Stimulated activated CD8-positive, alpha-beta memory T cell treated with anti-CD3 and anti-CD28 coated beads, Interleukin-15, amount 100 ng/mL, for 1 hour (primary cell): ENCODE measurements at places on chromosomes 3 and 15.
A peak's percentile ranks its signal among the peaks of the same experiment; 100 is the strongest.

- no peak for DNase-seq
Observed at GRCh38 chr15:48834756-48835155, 23.9 kb upstream of the CEP152 start.

GRCh38 chr3:184366619-184367289, 5.2 kb downstream of the POLR2H start:
- no peak for DNase-seq

- DNase-seq: no peak
Observed at GRCh38 chr3:177145381-177145780, 51.9 kb downstream of the TBL1XR1 start.

- DNase-seq: no peak
Observed at GRCh38 chr15:74240897-74241614, 4.9 kb downstream of the CCDC33 start.

- DNase-seq: no peak
Observed at GRCh38 chr15:62211348-62211747, 46.3 kb upstream of the C2CD4B start.

DNA sequence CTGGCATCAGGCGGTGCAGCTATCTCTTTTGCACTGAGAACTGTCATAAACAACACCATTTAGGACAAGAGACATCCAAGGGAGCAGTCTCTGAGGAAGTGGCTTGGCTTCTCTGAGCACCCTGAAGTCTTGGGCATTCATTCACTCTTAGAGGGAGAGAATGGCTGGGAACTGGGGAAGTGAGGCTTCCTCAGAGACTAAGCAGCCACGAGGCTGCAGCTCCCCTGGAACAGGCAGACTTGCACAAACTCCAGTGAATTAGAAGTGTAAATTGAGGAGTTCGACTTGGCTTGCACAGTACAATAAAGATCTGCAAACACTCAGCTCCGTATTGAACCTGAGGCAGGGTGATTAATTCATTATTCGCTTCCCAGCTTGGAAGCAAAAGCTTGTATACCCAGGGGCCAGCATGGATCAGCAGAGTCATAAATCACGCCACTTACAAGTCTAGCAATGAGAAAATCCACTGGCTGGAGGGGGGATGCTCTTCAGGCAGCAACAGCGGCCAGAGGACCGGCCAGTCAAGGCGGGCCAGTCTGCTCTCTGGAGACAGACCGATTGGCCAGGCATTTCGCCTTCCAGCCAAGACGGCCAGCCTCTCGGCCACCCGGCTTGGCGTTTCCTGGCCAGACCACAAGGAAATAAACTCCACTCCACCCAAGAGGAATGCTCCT, 118.8 kb upstream of the ADPGK start:
- DNase-seq: no peak

GRCh38 chr3:151998744-151999143, 125.3 kb downstream of the SUCNR1 start:
- no peak for DNase-seq

- no peak for DNase-seq
Observed at GRCh38 chr3:115766587-115767482, 143.5 kb downstream of the GAP43 start.

DNA sequence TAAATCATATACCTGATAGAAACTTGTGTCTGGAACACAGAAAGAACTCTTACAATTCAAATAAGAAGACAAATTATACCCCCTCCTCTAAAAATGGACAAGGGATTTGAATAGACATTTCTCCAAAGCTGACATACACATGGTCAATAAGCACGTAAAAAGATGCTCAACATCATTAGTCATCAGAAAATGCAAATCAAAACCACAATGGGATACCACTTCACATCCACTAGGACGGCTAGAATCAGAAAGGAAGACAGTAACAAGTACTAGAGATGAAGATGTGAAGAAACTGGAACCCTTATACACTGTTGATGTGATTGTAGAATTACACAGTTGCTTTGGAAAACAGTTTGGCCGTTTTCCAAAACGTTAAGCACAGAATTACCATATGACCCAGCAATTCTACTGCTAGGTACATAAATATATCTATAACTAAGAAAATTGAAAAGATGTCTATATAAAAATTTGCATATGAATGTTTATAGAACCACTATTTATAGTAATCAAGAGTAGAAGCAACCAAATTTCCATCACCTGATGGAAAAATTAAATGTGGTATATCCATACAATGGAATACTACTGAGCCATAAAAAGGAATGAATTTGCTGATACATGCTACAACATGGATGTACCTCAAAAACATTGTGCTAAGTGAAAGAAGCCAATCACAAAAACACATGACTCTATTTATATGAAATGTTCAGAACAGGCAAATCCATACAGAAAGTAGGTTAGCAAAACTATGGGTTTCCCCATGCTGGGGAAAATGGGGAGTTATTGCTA, 60.8 kb downstream of the GREM1 start:
- DNase-seq: no peak

- no peak for DNase-seq
Observed at GRCh38 chr3:55484191-55484689, 2.9 kb downstream of the WNT5A start.

DNA sequence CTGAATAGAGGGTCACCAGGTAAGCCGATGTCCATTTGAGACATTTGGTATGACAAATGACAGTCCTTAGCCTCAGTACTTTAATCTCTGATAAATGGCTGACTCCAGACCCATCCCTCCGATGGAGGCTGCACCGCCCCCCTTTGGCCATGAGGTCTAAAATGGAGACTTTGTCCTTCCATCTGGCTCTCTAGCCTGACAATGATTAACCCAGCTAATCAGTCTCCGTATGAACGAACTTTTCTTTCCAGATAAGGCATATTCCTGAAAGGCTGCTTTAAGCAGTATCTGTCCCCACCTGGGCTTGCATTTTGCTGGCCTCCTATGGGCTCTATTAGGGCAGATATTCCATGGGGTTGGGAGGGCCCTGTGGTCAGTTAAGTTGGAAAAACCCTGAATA, 10.8 kb upstream of the MYZAP start:
- DNase-seq: no peak

DNA sequence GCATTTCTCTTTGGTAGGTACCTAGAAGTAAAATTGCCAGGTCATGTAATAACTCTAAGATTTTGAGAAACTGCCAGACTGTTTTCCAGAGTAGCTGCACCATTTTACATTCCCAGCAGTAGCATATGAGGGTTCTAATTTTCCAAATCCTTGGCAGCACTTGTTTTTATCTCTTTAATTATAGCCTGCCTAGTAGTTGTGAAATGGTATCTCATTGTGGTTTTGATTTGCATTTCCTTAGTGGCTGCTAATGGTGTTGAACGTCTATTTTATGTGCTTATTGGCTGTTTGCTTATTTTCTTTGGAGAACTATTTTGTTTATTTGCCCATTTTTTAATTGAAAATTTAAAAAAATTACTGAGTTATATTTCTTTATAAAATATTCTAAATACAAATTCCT, 117.9 kb downstream of the TCF12 start:
- no peak for DNase-seq

DNA sequence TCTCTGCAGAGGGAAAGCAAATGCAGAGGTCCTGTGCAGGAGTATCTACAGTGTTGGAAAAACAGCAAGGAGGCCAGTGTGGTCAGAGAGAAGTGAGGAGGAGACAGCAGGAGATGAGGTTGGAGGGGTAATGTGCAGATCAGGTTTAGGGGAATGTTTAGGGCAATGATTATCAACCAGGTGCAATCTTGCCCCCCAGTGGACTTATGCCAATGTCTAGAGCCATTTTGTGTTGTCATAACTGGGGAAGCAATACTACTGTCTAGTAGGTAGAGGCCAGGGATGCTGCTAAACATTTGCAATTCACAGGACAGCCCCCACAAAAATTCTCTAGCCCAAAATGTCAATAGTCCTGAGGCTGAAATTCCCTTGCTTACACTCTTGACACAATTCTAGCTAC, 13.1 kb downstream of the CCDC191 start:
- DNase-seq: no peak

GRCh38 chr3:127679534-127680145, 6.9 kb downstream of the ABTB1 start:
- no peak for DNase-seq

- DNase-seq: no peak
Observed at GRCh38 chr3:173501931-173502489, 104.5 kb downstream of the NLGN1 start.

GRCh38 chr3:122382888-122383666, at the start of gene MIX23:
MIX23 (minus strand) TSS chr3:122383231; CDS start chr3:122383224, 7 bp downstream.
- peak; percentile 68 for DNase-seq

DNA sequence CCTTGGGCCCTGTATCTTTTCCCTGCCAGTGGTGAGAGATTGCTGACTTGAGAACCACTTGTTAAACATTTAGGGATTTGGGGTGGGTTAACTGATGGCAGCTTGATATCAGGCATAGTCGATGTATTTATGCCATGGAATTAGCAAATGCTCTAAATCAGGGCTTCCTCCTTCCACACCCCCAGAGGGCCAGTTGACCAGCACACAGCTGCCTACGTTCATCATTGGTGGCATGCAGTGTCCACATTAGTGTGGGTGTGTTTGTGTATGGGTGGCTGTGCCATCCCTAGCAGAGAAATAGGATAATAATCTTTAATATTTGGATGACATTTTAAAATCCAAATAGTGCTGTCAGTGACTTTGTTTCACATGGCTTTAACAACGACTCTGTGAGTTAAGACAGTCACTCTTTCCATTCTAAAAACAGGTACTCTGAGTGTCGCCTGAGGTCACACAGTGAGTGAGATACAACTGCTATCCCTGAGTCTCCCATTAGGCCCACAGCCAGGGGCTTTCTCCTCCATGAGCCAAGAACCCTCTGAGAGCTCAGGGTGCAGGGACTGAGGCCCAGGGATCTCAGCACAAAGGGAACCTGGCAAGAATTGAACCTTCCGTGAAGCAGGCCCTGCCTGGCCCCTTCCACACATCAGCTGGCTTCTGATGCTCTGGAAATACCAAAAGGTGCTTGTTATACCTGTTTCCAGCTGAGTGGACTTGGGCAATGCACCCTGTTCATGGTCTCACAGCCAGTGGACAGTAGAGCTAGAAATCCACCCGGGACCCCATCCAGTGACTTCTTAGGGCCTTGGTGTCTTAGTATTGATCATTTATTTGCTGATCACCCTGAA, 4.3 kb upstream of the LTF start:
- no peak for DNase-seq

GRCh38 chr3:183099026-183099837, at the start of gene MCCC1:
MCCC1 (minus strand) TSS chr3:183099496; CDS start chr3:183099440, 56 bp downstream.
- DNase-seq: peak; percentile 97

DNA sequence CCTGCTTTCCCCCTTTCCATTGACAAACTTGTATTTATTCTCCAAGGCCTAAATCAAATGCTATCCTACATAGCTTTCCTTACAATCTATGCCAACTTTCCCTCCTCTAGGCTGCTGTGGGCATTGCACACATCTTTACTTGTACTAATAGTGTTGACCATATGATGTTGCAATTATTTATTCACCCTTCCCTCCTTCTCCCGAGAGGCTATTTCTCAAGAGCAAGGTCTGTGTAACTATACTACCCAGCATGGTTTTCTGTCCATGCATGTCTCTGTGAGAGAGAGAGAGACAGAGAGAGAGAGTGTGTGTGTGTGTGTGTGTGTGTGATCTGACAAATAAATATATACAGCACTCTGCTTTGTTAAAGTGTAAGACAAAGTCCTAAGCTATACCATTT, 63.8 kb downstream of the GTPBP8 start:
- no peak for DNase-seq

DNA sequence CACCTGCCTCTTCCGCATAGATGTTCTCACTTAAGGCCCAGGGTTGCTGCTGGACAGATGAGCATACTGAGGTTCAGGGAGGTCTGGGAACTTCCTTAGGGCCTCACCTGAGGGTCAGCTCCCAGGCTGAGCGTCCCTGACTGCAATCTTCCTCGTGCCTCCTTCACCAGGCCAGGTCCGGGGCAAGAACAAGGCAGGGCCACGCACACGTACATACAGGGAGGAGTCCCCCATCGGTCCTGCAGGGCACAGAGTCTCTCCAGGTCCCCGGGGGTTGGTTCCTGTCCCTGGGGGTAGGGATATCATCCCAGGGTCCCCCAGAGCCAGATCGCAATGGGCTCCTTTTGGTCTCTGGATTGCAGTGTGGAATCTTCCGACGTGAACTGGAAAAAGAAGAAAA, 130.1 kb downstream of the LRRK1 start:
- no peak for DNase-seq

GRCh38 chr3:23075496-23075895, 127.6 kb upstream of the UBE2E2 start:
- no peak for DNase-seq

DNA sequence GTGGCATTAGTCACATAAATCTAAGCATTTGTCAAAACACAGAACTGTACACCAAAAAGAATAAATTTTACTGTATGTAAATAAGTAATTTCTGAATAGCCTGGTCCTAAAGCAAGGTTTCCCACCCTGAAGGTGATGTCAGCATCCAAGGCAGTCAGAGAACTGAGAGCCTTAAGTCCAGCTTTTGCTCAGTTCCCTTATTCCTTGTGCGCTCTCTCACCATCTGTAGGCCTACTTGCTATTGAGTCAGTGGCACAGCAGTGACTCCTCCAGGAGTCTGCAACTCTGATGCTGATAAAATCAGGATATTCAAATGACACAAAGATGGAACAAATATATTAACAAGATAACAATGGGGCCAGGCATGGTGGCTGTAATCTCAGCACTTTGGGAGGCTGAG, 22.3 kb downstream of the VPS39 start:
- DNase-seq: no peak

- DNase-seq: peak; percentile 46
Observed at GRCh38 chr3:160413613-160414248, 14.3 kb downstream of the SMC4 start.

GRCh38 chr3:143952569-143953072, 19.0 kb upstream of the DIPK2A start:
- DNase-seq: no peak

DNA sequence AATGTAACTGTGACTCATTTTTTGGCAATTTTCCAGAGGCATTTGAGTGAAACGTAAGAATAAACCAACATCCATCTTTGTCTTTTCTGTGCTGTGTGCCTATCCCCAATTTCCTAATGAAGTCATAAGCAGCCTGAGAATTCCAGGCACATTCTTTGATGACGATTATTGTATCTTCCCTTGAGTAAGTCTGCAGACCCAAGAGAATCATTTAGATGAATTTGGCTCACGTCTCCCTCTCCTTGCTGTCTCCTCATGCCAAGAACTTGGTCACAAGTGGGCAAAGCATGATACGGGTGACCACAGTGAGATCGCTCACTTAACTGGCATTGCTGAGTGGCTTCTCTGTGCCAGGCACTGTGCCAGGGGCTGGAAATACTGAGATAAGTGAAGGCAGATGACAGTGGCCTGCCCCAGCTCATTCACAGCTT, 384.5 kb upstream of the IL12A start:
- DNase-seq: no peak

- no peak for DNase-seq
Observed at GRCh38 chr15:74610302-74610951, 5.2 kb upstream of the CLK3 start.

DNA sequence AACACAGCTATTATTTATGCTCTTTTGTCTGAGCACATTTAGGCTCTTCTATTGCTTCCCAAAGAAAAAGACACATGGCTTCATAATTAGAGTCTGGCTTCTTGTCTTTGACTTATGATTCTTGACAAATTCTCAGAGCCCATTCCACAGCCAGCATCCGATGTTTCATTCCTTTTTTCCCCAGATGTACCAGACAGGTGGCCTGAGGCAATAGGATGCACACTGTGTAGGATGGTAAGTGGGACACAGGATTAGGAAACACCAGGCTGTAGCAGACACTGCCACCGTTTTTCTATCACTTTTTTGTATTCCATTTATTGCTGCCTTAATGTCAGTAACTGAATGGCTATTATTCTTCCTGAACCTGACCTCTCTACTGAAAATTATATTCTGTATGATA, 188.9 kb upstream of the CDIN1 start:
- DNase-seq: no peak
